Urinary bladder (tissue), 4 donors: ENCODE measurements at places on chromosomes 2 and 18. TPM values are rescaled to one million over a fixed set of nuclear protein-coding genes. Genes with fewer than 3 reads are reported as not detected.

FAM228A gene
- 0.70 TPM for polyA plus RNA-seq

SKA1 gene
- 0.19 TPM for polyA plus RNA-seq

GPR75 gene
- polyA plus RNA-seq: 0.81 TPM

EPB41L3 gene
- polyA plus RNA-seq: 25.9 TPM
